ENCODE measurements at places on chromosomes 2 and 18.

DNA sequence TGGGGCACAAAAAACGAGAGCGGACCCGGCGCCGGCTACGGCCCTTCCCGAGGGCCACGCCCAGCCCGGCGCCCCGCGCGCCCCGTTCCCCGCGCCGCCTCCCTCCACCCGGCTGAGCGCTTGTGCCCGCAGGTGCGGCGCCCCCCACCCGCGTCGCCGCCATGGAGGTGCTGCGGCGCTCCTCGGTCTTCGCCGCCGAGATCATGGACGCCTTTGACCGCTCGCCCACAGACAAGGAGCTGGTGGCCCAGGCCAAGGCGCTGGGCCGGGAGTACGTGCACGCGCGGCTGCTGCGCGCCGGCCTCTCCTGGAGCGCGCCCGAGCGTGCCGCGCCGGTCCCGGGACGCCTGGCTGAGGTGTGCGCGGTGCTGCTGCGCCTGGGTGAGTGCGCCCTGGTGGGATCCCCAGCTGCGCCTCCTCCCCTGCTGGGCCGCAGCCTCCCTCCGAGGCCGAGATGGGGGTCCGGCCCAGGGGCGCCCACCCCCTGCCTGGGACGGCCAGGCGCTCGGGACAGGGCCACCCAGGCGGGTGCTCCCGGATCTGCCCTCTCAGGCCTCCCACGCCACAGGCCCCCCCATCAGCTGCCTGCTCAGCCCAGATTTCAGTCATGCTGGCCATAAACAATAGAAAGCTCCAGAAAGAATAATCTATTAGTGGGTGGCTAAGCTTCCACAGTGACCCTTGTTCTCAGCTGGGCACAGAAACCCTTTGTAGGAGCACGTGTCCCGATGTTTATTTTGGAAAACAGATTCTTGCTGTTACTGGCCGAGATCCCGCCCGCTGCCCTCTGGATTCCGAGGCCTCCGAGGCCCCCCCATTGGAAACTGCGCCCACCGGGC lies 997 bp downstream of the BOK start:
- DNase-seq, result no peak

DNA sequence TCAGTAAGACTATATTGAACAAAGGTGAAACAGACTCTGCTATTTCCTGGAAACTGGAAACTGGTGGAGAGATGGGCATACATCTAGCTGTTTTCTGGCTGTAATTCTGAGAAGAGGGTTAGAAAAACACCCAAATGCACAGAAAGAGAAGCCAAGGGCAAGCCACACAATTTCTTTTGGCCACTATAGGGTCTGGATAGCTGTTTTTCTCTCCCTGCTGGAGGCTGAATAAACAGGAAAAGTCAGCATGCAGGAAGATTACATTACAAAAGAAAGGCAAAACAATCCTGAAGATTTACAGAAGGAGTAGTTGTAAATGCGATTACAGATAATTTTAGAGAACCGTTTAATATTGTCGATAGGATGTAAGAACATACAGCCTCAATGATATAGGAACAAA lies 186.2 kb upstream of the REG3G start:
- no peak for DNase-seq

DNA sequence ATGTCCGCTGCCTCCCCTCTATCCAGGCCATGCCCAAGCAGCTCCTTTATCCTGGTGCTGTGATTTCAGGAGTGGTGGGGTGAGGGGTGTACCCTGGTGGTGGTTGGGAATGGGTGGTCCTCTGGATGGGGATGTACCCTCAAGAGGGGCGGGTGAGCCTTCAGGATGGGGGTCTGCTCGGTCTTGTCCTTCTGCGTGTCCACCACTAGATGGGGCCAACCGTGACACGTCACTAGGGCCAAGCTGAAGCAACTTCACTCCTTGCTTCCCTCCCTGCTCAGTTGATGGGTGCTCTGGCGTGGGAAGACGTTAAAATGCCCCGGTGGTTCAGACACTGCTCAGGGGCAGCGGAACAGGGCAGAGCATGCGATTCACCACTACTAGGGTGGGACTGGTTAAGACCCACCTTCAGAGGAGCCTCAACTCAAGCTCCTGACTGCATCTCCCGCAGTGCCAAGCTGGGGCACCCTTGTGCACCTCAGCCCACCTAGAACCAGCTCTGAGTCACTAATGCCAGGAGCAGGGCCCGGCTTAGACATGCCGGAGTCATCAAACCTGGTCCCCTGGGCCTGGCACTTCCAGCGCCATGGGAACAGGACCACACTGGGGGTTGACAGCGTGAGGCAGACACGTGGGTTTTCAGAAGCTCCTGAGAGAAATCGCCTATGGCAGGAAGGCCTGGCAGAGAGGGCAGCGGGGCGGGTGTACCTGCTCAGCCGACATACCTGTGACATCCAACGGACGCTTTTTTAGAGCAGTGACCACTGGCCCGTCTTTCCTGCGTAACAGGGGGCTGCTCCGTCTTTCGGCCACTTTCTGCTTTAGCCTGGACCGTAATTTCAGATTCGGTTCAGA lies 256.7 kb downstream of the HDAC4 start:
- no peak for DNase-seq

DNA sequence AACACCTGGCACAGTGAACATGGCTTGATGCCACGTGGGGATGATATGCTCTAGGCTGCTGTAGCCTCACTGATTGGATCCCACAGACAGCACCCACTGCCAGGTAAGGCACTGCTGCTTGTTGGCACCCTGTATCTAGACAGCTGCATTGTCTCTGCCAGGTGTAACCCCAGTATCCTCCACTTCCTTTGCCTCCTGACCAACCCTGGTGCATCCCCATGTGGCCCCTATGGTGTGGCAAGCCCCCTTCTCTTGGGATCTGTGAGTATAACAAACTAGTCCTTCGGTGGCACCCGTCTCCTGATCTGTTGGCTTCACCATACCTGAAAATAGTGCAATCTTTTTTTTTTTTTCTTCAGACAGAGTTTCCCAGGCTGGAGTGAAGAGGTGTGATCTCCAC lies 11.1 kb downstream of the TEX51 start:
- DNase-seq, result no peak

DNA sequence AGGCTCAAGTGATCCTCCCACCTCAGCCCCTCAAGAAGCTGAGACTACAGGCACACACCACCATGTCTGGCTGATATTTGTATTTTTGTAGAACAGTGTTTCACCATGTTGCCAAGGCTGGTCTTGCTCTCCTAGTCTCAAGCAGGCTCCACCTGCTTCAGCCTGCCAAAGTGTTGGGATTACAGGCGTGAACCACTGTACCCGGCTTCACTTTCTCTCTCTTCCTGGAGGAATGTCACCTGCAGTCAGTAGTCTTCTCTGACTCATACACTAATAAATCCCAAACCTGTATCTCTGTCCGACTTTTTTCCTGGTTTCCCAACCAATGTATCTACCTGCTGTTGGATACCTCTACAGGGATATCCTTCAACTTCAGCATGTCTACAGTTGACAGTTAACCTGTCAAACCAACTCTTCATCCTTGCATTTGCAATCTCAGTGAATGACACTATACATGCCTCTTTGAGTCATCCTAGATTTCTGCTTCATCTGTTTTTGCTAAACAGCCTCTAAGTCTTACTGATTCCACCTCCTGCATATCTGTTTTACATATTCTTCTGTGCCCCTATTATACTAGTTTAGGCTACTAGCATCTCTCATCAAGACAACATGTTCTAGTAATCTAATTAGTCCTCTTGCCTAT lies 54.5 kb downstream of the RBBP8 start:
- no peak for DNase-seq

GRCh38 chr2:227568852-227569169 lies 29.9 kb upstream of the SCYGR2 start:
- no peak for DNase-seq

DNA sequence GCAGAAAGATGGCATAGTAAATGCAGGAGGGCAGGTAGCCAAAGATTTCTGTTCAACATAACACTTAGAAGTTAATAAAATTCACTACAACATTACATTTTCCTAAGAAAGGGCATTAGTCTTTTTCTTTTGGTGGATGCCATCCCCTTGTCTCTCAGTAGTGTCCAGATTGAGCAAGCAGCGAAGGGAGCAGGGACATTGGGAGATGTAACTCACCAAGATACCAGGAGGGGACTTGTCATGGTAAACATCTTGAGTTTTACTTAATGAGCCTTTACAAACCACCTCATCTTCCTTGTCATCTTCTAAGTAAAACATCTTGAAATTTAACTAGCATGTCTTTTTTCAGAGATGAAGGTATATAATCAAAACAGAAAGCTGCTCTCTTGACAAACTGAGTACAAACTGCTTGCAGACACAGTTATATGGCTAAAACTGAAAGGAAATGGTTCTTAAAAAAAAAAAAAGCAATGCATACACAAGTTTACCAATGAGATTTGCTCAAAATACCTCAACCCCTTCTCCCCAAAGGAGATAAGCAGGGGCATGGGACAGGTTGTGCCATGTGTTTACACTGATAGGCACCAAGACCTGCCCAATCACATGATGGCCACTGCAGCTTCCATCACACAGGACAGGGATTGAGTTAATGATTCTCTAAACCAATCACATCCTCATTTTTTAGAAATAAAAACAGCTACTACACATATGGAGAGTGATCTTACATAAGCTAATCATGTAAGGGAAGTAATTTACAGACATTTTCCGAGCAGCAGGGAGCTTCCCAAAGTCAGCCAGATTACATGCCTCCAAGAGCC lies 30.3 kb downstream of the LPIN2 start:
- DNase-seq, result no peak

- peak; percentile 36 for DNase-seq
These were observed 20.9 kb upstream of the DNMT3A start for GRCh38 chr2:25362434-25363145.

- DNase-seq, result no peak
These were observed 310.2 kb upstream of the NRP2 start for GRCh38 chr2:205372141-205372540.

GRCh38 chr2:164073101-164074074 lies 337.6 kb upstream of the FIGN start:
- DNase-seq, result no peak

DNA sequence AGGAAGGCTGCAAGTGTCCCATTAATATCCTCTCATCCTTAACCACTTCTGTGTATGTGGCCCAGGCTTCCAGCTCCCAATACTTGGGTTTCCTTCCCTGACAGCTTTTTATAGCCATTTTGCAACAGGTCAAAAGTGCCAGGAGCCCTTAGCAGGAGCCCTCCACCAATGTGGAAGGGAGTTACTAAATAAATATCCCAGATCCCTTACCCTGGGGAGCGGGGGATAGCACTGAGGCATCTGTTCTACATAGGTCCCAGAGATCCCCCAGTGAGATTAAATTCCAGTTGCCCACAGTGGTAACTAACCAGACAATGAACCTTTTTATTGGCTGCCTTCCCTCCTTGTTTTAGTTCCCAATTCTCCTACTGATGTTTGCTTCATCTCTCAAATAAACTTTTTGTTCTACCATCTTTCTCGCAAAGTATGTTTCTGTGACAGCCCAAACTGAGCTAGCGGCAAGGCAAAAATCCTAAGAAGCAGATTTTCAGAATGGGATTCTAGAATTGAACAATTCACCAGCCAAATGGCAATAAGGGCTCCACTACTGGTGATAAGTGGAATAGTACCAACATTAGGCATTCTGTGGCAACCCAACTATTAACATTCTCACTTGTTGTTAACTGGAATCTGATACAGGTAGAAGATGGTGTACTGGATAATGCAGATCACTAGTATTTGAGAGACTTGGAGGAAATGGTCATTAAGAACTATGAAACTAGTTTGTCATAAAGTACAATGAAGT lies 83.9 kb upstream of the MAPRE2 start:
- no peak for DNase-seq

- DNase-seq, result no peak
These were observed 10.7 kb downstream of the CXCR1 start for GRCh38 chr2:218155953-218156479.

Measured in stimulated activated CD8-positive, alpha-beta memory T cell treated with anti-CD3 and anti-CD28 coated beads, Interleukin-15, amount 100 ng/mL, for 4 hours (primary cell).